KBM-7 (cell line): ENCODE measurements at places on chromosomes 13 and 19.

- no peak for DNase-seq
Measured at GRCh38 chr13:29550430-29550988, 45.0 kb downstream of the SLC7A1 start.

- no peak for DNase-seq
Measured at GRCh38 chr19:18488403-18488723, 33.5 kb downstream of the ELL start.

- no peak for DNase-seq
Measured at GRCh38 chr13:93963266-93964145, 516.0 kb downstream of the DCT start.

DNA sequence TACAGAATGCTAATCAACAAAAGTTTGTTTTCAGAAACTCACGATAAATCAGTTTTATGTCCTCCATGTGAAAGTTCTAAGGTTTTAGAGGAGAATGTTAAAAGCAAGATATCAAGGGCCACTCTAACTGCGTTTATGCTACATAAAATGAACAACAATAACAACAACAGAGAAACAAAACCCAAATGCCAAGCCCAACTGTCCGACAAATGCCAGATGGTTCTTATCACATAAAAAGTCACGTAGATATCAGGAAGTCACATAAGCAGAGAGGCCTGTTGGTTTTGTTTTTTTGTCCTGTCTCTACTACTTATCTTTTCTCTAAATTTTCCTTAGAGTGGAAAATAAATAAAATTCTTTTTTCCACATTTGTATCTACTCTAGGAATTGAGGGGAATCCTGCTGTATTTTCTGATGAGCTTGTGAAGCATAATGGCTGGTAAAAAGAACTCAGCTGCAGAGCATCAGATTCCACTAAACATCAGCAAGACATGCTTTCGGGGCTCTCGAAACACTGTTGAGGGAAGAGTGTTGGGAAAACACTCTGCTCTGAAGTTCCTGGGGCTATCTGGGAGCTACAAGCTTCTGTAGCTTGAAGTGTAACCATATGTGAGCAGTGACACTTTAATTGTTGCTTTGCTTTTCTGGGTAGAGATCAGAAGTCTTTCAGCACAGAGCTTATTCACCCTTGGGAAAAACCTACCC lies 110.1 kb downstream of the SLAIN1 start:
- DNase-seq = no peak

DNA sequence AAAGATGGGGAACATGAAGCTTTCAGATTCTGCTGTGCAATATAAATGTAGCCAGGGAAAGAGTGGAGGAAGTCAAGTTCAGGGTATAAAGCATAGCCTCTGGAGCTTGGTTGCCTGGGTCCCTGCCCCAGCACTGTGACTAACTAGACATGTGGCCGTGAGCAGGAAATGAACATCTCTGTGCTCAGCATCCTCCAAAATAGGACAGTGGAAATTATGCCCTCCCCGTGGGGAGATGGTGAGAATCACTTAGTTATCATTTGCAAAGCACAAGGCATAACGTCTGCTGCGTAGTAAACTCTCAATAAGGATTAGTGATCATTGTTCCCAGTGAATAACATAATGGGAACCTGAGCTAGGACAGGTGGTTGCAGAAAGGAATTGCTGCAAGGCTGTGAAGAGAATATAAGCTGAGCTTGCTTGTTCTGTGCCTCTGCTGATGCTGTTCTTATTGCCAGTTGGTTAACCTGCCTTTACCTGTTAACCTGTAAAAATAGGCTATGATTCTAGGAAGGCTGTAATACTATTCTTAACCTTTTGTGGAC lies 441.0 kb downstream of the COG6 start:
- no peak for DNase-seq

- DNase-seq = no peak
Measured at GRCh38 chr13:57633141-57633949, 1.8 kb downstream of the PCDH17 start.

DNA sequence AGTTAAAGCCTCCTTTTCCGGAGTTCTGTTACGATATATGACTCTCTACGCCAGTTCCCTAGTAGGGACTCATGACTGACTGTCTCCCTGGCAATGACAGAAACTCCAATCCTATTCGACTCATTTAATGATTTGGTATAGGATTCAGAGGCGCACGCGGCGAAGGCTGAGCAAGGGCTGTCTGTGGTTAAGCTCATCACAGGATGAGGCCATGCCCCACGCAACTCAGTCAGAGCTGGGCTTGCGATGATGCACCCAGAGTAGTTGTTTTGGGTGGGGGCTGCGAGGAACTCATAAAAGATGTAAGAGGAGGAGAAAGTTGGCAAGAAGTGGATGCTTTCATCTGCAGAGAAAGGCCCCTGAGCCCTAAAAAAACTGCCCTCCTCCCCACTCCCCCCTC lies 468 bp upstream of the SERTM1 start:
- no peak for DNase-seq
